ENCODE measurements at places on chromosomes 6 and 20. TPM values are rescaled to one million over a fixed set of nuclear protein-coding genes. Genes with fewer than 3 reads are reported as not detected.

Gene NOX3
- total RNA-seq, result not detected

Gene CDS2
- 56.8 TPM for total RNA-seq

Gene TREM1
- total RNA-seq, result not detected

Gene WFDC6
- not detected for total RNA-seq

Gene VNN1
- not detected for total RNA-seq

Gene CDKAL1
- 21.5 TPM for total RNA-seq

Gene KCNK16
- not detected for total RNA-seq

Gene B3GALT4
- total RNA-seq, result 37.8 TPM

Gene THEMIS
- total RNA-seq, result 128 TPM

Gene RBL1
- total RNA-seq, result 26.2 TPM

Gene CST5
- not detected for total RNA-seq

Gene NOL7
- 74.8 TPM for total RNA-seq

GRCh38 chr6:138450445-138450844 is 46.4 kb downstream of the HEBP2 start:
- no peak for DNase-seq

DNA sequence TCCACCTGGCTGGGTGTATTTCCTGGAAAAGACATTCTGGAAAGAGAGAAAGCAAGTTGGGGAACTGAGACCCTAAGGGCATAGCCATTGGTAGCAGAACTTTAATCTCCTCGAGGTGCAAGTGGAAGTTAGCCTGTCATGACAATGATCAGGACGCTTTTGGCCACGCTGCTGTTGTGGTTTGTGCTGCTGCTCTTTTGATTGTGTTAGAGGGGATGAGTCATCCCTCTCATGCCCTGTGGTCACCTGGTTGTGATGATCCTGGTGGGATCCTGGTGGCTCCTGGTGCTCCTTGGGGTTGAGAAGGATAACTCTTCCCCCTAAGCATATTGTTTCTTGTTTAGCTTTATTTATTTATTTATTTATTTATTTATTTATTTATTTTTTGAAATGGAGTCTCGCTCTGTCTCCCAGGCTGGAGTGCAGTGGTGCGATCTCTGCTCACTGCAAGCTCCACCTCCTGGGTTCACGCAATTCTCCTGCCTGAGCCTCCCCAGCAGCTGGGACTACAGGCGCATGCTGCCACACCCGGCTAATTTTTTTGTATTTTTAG is 350.3 kb downstream of the KIF16B start:
- DNase-seq, result no peak

DNA sequence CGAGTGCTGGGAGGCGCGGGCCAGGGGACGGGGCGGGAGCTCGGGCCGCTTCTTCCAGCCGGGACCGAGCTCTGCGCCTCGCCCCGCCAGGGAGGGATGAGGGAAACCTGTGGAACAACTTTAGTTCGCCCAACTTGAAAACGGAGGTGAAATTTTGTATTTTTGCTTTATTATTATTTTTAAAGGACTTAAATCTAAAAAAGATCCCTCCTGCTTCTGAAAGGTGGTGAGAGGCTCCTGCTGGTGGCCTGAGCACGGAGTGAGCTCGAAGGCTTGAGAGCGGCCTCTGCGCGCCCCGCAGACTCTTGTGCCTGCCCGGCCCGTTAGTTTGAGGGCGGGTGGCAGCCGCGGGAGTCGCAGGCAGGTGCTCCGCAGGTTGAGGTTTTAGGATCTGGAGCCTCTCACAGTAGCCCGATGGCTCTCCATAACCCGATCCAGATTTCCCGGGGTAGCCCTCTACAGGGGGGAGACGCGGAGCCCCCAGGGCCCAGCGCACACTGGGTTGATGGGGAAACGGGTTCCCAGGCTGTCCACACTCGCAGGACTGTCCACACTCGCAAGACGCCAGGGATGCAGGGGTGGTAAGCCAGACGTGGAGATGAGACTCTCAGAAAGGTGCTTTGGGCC is 46.2 kb upstream of the SUPT3H start:
- DNase-seq, result no peak

DNA sequence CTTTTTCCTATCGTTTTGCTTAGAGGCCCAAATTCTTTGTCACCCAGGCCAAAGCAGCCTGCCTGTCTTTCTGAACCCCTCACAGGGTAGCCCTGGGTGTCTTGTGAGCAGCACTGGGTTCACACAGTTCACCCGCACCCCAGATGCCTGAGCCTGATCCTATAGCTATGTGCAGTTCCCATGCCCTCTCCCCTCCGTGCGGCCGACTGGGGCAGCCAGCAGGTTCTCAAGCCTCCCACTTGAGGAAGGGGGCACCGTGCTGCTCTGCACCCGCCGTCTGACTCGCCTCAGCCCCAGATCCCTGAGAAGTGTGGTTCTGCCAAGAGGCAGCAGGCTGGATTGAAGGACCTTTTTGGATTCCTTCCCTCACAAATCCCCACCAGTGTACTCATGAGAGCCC is 89.0 kb downstream of the PSMB1 start:
- no peak for DNase-seq

GRCh38 chr6:157066781-157067491 is 256.4 kb downstream of the TMEM242 start:
- no peak for DNase-seq

GRCh38 chr6:170221052-170221752 is 69.7 kb downstream of the DLL1 start:
- no peak for DNase-seq

GRCh38 chr20:23349338-23350195 is 1.0 kb upstream of the NXT1 start:
- DNase-seq, result peak; percentile 79

DNA sequence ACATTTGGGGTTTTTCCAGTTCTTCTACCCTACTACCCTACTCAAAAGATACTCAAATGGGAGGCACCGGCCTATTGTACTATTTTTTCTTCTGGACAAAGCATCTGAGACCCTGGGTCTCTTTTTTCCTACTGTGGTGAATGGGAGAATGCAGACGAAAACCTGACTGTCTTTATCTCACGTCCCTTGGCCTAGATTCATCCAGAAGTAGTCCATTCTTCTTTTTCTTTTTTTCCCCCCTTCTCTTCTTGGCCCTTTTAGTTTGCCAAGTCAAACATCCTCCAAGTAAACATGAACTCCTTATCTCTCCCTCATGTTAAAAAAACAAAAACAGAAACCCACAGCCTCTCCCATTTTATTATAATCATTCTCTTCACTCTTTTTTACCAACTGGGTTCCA is 8.7 kb upstream of the ILRUN start:
- DNase-seq, result no peak

GRCh38 chr6:102736941-102737368 is 1343.4 kb downstream of the GRIK2 start:
- no peak for DNase-seq

GRCh38 chr6:101181006-101181405 is 212.5 kb upstream of the GRIK2 start:
- DNase-seq, result no peak

GRCh38 chr6:106360410-106360988 is at the start of gene CRYBG1:
CRYBG1 (plus strand) TSS chr6:106360717; CDS start chr6:106360909, 192 bp downstream.
- DNase-seq, result peak; percentile 74

DNA sequence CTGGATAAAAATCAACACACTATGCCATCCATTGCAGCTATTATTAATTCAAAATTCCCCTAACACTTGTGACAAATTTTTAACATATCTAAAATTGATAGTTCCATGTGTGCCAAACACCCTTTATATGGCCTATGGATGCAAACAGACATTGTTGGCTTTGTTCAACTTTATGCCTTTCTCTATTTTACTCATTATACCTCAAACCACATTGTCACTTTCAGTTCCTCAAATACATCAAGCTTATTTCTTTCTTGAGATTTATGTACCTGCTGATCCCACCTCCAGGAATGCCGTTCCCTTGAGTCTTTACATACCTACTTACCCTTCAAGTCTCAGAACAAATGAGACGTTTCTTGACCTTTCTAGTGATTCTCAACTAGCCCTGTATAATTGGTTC is 193.5 kb upstream of the PLN start:
- DNase-seq, result no peak

DNA sequence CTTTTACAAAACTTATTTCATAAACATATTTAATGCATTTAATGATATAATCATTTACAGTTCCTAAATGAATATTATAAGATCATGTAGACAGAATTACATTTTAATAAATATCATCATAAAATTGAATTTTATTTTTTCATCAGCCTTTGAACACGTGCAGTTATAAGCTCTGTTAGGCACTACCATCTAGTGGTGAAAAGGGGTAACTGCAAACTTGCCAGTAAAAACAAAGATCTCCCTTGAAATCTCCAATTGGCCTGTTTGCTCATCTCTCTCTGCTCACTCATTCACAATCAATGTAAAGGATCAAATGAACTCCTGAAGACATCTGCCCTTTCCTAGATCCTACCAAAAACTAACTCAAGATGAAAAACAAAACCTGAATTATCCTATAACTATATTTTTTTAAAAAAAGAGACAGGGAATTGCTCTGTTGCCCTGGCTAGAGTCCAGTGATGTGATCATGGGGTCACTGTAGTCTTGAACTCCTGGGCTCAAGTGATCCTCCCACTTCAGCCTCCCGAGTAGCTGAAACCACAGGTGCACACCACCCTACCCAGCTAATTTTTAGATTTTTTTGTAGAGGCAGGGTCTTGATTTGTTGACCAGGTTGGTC is 31.7 kb downstream of the SAMHD1 start:
- DNase-seq, result peak; percentile 44

DNA sequence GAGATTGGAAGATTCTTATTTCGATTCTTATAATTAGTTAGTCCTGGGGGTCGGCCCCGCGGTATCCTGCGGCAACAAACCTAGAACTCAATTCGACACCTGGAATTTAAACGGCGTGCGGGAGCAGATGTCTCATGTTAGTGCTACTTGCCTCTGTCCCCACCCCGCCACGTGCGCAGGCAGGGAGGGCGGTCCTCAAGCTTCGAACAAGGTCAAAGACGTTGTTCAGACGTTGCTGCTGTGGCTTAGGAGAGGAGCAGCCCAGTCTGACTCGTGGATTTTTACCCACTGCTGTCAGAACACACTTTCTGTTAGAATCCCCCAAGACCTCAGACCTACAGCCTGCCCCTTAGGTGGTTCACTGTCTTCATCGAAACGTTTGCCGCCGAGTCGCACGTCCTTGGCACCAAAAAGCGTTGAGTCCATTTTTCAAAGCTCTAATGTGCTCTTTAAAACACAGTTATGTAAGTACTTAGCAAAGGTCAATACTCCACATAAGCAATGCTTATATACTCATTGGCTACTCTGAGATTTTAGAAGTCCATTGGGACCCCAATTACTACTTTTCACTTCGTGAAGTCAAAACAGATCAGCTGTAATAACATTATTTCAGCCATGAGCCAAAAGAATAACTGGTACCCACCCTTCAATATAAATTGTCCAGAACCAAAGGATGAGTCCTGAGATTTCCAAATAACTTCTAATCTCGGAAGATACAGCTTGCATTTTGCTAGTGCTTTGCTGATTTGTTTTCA is 2.7 kb upstream of the C6orf62 start:
- no peak for DNase-seq

DNA sequence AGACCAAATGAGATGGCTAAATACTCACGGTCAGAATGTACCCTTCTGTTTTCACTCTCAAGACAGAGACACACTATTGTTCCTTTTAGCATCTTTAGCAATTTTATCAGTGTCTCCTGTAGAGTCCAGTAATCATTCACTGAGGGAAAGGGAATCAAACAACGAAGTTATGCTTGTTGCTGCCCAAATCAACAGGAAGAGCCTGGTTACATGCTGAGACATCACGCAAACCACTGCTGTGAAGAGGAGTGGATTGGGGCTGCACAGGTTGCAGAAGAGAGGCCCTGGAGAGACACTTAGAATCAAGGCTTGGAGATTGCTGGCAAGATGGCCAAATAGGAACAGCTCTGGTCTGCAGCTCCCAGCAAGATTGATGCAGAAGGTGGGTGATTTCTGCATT is 40.5 kb upstream of the B3GAT2 start:
- DNase-seq, result no peak

DNA sequence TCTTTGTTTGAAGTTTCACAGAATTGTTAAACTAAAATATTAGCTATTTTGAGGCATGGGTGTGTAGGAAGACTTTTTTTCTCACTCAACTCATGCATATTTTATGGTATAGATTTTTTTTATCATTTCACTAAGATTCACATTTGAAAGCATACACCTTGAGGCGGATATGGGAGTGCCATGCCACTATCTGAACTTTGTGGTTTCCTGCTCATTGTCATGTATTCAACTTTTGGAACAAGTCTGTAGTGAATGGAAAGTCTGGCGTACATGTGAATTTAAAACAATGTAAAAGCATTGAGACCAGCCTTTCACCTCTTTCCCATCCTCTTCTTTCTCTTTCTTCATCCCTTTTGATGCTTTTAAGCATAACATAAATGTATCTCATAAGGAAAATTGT is 147.9 kb downstream of the TPBG start:
- no peak for DNase-seq

DNA sequence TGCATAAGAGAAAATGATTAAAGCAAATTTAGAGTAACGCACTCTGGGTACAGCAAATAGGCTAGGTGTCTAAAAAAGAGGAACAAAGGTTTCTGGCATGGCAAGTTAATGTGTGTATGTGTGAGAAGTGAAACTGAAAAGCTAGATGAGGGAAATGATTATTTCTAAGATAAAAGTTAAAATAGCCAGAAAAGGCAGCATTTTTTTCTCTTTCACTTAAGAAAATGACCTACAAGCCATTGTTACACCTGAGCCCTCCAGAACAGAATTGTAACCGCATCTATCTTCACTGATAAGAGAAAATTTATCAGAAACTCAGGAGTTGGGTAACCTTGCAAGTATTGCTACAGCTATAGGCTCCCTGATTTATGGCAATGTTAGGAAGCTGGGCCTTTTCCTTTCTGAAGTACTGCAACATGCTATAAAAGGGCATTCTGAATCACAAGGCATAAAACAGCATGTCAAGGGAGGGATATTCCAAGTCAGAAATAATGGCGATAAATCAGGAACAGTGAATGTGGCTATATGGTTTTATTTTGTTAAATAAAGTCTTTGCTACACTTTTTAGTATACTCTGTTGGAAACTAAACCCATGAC is 395.3 kb downstream of the TBC1D32 start:
- no peak for DNase-seq

GRCh38 chr6:33822575-33823395 is 19.0 kb upstream of the MLN start:
- no peak for DNase-seq

Data from naive thymus-derived CD8-positive, alpha-beta T cell (primary cell).